Astrocyte (in vitro differentiated cells and primary cell): ENCODE measurements at places on chromosomes 6 and 20. TPM values are rescaled to one million over a fixed set of nuclear protein-coding genes. Genes with fewer than 3 reads are reported as not detected.

Gene GSTA2
- not detected in 2 replicates for total RNA-seq

Gene SRC
- total RNA-seq, result 33.4 and 33.7 TPM in 2 replicates

Gene WFDC11
- not detected in 2 replicates for total RNA-seq

Gene VIP
- total RNA-seq, result 0.36 and 0.45 TPM in 2 replicates

GRCh38 chr6:76790881-76791280 lies 672.4 kb downstream of the HTR1B start:
- DNase-seq, result no peak

DNA sequence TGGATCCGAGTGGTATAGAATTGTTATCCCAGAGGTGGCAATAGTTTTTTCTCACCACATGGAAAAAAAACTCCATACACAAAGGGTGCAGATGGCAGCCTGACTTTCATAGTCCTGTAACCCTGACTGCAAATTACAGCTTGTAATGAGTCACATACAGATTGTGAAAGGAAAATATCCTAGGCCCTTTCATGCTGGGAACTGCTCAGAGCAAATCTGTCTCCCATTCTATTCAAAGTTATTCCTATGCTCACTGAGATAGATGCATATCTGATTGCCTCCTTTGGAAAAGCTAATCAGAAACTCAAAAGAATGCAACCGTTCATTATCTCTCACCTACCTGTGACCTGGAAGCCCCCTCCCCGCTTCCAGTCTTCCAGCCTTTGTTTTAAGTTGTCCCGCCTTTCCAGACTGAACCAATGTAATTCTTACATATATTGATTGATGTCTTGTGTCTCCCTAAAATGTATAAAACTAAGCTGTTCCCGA lies 108.7 kb upstream of the MAP3K4 start:
- peak; percentile 2 for DNase-seq

- DNase-seq, result no peak
Measured at GRCh38 chr6:7636151-7636550, 46.2 kb downstream of the SNRNP48 start.

DNA sequence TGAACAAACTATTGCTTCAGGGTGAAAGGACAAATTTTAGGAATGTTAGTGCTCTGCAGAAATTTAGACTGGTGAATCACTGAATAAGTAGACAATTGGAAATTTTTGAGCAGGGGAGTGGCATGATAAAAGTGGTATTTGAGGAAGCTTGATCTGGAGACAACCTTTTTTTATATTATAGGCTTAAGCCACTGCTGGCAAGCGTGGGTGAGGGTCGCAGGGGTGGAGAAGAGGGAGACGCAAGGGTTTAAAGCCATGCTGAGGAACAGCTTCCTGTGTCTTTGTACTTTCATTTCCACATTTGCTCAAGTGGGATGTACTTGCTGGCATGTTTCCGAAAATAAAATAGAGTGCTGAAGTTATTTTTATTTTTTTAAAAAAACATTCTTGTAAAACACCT lies 23.7 kb downstream of the NCOA7 start:
- peak; percentile 39 for DNase-seq

GRCh38 chr6:140857739-140858380 lies 1274.9 kb upstream of the GJE1 start:
- peak; percentile 87 for DNase-seq

DNA sequence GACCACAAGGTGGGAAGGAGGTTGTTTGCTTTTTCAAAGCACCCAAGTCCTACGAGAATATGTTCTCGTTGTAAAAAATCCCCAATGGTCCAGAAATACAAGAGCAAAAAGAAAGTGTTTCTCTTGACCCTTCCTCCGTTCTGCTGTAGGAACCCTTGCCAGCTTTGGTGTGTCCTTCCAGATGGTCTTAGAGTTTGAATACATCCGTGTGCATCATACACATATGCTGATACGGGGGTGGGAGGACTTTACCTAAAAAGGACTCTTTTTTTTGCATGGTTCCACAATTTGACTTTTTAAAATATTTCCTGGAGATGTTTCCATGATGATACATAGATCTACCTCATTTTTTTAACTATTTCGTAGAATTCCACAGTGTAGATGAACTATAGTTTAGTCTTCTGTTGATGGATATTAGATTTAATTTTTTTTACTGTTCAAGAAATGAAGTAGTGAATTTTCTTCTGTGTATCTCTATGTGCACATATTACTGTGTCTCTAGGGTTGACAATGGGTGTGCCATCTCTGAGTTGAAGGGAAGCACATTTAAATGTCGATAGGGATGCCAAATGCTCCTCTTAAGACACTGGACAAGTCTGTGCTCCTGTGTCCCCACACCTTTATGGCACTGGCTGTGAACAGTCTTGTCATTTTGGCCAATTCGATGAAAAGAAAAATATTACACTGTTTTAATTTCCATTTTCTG lies 182.1 kb upstream of the SNX9 start:
- DNase-seq, result no peak
